ENCODE measurements at places on chromosomes 4 and X.

- no peak for DNase-seq
Observed at GRCh38 chr4:168059251-168059650, 33.1 kb upstream of the ANXA10 start.

DNA sequence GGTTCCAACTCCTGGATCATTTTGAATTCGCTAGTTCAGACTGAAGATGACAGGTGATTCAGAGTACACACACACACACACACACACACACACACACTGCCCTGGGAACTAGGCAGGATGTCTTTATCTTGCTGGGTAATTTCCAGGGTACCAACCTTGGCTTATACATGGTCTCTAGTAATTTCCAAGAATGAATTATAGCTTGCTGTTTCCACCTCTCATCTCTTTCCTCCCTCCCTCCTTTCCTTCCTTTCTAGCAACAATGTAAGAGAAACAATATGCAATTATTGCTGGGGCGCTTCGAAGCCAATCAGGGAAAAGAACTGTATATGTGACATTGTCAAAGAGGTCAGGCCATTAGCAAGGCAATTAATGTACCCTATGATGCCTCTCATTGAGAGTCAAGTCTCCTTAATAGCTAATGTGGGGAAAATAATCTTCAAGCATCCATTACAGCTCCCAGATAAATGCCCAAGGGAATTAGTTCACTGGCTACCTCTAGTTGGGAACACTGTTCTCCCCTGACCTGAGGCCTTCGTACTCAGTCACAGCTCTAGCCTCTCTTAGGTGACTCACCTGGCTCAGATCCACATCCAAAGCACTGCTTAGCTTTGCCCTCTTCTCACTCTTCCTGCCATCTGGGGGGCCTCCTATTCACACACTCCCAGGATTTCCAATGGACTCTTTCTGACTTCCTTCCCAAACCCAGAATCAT, 311.5 kb downstream of the PPP1R2C start:
- DNase-seq, result no peak

DNA sequence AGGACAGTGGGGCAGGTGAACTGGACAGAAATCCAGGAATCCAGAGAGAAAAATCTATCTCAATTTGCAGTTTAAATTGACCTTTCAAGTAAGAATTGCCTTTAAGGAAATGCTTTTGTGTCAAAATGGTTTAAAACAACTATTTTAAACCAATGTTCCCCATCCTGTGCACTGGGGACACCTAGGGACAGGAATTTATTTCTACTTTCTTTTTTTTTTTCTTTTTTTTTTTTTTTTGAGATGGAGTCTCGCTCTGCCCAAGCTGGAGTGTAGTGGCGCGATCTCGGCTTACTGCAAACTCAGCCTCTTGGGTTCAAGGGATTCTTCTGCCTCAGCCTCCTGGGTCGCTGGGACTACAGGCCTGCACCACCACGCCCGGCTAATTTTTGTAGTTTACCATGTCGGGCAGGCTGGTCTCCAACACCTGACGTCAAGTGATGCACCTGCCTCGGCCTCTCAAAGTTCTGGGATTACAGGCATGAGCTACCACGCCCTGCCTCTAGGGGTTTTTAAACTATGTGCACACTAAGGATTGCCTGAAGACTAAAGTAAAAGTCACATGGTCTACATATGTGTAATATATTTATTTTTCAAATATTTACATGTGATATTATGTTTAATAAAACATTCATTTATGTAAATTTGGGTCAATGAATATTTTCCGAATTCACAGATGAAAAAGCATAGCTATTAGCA, 1213.4 kb downstream of the STIM2 start:
- DNase-seq, result no peak

- no peak for DNase-seq
Observed at GRCh38 chrX:38985375-38985774, 184.1 kb downstream of the MID1IP1 start.

GRCh38 chrX:120564925-120565324, 4.2 kb upstream of the CUL4B start:
- no peak for DNase-seq

DNA sequence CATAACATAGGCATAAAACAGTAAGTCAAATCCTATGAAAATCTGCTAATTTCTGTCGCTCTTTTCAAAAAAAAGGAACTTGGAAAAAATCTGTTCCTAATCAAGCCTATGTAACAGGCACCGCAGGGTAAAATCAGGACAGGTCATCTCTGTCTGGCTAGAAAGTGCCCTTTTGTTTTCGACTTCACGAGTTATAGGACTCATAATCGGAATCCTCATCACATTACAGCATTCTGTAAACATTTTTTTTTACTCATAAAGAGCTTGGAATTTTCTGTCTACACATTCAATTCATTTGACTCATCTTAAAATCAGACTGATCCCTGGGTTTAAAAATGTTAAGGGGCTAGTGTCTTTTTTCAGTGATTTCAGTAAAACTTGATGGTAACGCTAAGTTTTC, 181.7 kb upstream of the TBC1D9 start:
- no peak for DNase-seq

GRCh38 chr4:62835631-62836030, 1573.6 kb downstream of the TECRL start:
- no peak for DNase-seq

GRCh38 chrX:125089761-125090445, 229.8 kb upstream of the TEX13C start:
- no peak for DNase-seq

DNA sequence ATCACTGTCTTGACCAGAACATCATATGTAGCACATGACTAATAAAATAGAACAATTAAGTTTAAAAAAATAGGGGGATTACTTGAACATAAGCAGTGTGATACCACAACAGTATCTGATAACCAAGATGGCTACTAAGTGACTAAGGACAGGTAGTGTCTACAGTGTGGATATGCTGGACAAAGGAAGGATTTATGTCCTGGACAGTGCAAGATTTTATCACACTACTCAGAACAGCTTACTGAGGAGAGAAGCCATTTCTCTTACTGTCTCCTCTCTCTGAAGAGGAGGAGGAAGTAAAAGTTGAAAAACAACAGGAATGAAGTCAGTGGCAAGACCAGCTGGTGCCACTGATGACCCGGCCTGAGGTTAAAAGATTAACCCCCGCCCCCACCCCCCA, 4.0 kb upstream of the SLC10A7 start:
- no peak for DNase-seq

DNA sequence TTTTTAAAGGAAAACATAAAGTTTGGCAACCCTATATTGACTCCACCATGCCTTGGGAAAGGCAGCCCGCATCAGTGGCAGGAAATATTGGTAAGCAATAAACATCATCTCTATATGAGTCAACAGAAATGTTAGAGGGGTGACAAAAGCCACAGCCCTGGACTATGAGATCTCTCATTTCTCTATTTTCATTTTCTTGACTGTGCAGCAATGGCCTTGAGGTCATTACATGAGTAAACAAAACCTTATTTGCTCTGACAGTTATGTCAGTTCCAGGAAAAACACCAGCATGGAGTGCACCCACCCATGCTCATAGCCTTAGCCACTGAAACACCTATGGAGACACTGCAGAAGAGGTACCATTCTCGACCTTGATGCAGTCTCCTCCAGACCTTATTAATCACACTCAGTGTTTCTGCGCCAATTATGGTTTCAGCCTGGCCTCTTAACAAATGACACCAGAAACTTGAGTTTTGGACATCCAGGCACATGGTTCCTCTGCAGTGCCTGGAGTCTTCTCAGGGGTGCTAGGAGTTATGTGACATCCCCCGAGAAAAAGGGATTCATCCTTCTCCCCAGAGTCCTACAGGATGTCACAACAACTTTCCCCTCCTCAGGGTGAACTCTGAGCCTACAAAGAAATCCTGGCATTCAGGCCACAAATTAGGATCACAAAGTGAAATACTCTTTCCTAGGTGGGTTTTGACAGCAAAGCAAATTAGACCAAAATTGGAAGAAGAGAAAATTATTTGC, 16.0 kb upstream of the HPGD start:
- no peak for DNase-seq

- DNase-seq, result no peak
Observed at GRCh38 chrX:53089224-53089842, 4.6 kb upstream of the KANTR start.

- DNase-seq, result no peak
Observed at GRCh38 chr4:137422666-137423065, 109.6 kb downstream of the PCDH18 start.

DNA sequence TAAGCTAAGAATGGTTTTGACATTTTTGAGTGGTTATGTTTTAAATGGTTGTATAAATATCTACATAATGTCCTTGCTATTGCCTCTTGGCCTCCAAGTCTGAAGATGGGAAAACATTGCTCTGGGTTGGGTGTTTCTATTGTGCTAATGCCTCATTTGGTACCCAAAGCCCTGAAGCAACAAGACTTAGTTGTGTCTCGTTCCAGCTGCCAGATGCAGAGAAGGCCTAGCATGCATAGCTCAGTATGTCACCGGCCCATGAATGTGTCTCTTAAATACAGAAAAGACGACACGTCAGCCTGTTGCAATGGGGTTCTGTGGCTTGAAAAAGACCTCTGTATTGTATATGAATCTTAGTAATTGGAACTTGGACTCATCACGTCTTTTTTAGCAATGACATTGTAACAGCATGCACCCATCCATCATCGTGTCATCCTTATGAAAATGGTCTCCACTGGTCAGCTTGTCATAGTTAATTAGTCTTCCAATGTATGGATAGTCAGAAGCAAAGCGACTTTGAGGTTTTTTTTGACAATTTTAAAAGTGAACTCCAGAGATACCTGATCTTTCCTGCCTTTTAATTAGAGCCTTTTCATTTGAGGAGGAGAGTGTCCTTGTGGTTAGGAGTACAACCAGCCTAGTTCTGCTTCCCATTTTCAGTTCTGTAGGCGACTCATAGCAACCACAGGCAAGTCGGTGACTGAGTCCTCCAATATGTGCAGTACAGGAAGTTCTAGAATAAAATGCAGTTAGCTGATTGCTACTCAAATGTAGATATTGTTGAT, 126.4 kb upstream of the GATB start:
- DNase-seq, result no peak

DNA sequence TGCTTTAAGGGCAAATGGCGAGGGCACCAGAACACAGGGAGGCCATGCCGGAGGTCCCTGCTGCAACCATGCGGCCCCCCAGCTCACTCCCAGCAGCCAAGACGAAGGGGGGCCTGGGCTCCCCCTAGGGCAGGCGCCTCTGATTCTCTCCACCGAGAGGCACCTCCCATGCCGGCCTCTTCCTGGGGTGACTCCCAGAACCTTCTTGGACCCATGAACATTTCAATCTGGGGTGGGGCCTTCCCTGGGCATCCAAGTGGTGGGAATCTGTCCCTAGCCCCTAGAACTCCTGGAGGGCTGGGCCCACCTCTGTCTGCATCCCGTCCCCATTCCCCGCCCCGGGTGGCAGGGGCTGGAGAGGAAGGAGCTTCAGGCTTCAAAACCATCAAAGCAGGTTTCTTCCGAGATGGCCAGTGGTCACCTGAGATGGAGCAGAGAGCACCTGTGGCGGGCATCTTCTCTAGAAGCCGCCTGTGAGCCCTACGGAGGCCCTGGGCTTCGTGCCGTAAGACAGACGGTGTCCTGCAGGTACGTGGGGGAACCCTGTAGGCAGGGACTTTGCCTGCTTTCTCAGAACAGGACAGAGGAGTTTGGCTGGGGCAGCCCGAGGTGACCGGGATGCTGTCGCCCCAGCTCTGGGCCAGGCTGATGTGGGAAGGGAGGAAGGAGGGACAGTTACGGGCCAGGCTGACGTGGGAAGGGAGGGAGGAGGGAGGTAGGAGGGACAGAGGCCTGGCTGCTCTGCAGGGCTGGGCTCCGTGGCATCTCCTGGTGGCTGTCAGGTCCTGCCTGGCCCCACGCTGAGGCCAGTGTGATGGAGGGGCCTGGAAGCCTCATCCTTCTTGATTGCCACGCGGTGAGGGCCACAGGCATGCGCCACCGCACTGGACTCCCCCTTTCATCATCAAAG, 6.8 kb upstream of the SLC25A6 start:
- DNase-seq, result no peak

DNA sequence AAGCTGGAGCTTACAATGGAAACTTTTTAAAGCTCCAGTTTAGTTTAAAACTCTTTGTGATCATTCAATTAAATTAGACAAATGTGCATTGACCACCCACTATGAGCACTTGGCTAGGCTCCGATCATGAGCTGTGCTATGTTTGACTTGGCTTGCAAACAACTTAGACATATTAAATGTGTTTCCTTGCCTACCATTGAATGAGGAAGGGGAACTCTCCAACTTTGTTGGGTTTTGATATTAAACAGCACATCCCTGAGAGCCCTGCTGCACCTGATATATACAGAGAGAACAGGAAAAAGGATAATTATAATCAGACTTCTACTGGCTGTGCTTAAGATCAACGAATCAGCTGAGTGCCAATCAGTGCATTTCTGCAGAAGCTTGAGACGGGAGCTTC, 71.4 kb upstream of the ADGRL3 start:
- no peak for DNase-seq

GRCh38 chr4:81498046-81498445, 26.3 kb upstream of the RASGEF1B start:
- no peak for DNase-seq

DNA sequence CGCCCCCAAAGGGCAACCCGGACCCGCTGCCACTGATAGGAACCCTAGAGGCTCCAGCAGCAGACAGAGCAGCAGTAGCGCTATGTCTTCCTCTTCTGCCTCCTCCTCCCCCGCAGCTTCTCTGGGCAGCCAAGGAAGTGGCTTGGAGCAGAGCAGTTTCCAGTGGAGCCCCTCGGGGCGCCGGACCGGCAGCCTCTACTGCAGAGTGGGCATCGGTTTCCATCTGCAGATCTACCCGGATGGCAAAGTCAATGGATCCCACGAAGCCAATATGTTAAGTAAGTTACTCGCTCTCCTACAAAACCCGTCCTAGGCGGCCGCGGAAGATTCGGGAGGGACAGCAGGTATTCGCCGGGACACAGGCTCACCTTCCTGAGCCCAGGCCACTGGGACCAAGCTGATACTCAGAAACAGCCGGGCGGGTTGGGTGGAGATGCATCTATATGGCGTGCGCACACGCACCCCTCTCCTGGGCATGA, 477 bp downstream of the FGF5 start:
- no peak for DNase-seq

GRCh38 chr4:140757232-140757630, 1.0 kb upstream of the TBC1D9 start:
- DNase-seq, result no peak

DNA sequence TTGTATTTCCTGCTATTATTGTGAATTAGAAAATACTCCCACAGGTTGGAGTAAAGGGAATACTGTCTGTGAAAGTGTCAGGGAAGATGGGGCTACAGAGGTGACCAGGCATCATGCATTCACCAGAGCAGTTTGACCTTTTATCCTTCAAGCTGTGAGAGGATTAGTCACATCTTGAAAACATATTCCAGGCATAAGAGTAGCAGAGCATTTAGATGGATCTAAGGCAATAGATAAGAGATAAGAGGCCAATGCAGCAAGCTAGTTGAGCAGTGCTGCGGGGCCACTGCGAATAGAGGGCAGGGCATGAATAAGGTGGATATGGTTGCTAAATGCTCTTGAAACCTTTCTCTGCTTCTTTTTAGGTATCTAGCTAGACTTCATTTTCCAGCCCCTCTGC, 470.7 kb upstream of the FTHL17 start:
- no peak for DNase-seq

Measured in stimulated activated CD4-positive, alpha-beta T cell treated with anti-CD3 and anti-CD28 coated beads, Interleukin-2, amount 100 ng/mL, for 4 hours (primary cell).